ENCODE measurements at places on chromosomes 7 and 10.
A peak's percentile ranks its signal among the peaks of the same experiment; 100 is the strongest.

GRCh38 chr10:70537398-70538194, 59.0 kb downstream of the PALD1 start:
- no peak for DNase-seq

DNA sequence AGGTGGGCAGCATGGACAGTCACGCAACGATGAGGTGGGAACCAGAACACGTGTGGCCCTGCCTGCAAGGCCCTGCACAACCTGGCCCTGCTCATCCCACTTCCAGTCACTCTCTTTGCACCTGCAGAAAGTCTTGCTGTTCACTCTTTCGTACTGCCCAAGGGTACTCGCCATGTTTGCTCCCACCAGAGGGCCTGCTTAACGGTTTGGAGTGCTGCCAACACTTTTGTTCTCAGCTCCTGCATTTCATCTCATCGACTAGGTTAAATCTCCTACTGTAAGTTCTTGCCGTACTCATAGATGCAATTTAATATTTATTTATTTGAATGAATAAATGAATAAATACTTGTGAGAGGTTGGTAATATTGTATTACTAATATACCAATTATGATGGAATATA, 315.3 kb downstream of the SDK1 start:
- DNase-seq = no peak

- no peak for DNase-seq
Measured at GRCh38 chr10:6399231-6399741, 180.8 kb downstream of the PRKCQ start.

DNA sequence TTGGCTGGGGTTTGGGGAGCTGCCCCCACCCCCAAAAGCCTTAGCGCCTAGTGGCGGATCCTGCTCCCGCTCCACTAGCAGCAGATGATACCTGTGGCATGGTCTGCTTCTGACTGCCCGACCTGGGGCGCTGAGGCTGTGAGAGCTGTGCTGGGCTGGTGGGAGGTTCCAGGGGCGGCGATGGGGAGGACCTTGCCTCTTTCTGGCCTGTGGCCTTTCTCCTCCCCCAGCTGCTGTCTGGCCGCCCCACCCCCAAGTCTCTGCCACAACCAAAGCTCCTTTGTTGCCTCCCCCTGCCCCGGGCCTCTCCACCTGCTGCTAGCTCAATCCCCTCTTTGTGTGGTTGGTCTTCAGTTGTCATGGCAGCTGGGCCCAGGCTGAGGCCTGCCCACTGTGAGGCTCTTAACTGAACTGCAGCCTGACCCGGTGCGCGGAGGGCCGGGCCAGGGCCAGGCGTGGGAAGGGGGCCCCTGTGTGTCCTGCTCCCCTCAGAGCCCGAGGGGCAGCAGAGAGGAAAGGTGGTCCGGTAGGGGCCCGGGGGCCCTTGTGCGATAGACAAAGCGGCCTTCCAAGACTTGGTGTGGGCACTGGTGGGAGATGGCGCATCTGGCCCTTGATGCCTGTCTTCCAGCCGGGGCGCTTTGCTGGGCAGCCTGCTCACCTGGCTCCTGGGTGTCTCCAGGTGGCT, 4.7 kb downstream of the ZNF775 start:
- DNase-seq = no peak

GRCh38 chr10:7361316-7361715, 49.5 kb downstream of the SFMBT2 start:
- DNase-seq = no peak

DNA sequence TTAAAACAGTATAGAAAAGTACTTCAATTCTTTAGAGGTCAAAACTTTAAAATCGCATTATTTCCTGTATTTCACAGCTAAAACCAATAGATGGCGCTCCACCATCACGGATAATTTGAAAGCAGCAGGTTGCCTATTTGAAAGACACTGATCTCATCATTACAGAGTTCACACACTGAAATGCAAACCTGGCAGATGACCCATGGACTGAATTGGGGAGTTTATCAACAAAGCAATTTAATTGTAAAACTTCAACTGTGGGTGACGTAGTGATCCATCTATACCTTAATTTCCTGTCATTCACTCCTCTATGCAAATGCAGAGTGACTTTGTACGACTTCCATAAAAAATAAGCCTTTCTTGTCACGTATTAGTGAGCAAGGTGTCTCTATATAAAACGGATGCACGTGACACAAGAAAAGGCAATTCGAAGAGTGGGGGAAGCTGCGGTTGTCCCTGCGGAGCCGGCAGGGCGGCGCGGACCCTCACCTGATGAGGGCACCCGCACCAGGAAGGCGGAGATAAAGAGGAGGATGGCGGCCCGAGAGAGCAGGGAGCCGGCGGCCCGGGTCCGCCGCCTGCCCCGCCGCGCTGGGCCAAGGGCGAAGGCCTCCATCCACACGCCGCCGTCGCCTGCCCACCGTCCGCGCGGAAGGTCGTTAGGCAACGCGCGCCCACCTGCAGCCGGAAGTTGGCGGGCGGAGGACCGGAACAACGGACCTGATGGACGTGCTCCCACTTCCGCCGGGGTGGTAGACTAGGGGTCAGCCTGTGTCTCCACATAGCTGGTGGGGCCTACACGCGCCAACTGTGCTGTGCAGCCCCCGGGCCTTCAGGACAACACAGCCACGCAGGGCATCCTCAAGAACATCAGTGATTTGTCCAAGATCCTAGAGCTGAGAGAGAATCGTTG, at the start of gene ZPBP:
Gene ZPBP, minus strand, starts transcription at position 668 of the 913 bp plus-strand sequence. Its CDS starts 52 bp downstream, at position 616.
- peak; percentile 40 for DNase-seq

GRCh38 chr10:48976196-48976595, 36.6 kb upstream of the LRRC18 start:
- DNase-seq = no peak

- no peak for DNase-seq
Measured at GRCh38 chr10:126240483-126240882, 147.8 kb downstream of the ADAM12 start.

- DNase-seq = no peak
Measured at GRCh38 chr10:111161109-111161874, 84.5 kb downstream of the ADRA2A start.

GRCh38 chr7:137354396-137354795, 10.9 kb upstream of the PTN start:
- DNase-seq = no peak

DNA sequence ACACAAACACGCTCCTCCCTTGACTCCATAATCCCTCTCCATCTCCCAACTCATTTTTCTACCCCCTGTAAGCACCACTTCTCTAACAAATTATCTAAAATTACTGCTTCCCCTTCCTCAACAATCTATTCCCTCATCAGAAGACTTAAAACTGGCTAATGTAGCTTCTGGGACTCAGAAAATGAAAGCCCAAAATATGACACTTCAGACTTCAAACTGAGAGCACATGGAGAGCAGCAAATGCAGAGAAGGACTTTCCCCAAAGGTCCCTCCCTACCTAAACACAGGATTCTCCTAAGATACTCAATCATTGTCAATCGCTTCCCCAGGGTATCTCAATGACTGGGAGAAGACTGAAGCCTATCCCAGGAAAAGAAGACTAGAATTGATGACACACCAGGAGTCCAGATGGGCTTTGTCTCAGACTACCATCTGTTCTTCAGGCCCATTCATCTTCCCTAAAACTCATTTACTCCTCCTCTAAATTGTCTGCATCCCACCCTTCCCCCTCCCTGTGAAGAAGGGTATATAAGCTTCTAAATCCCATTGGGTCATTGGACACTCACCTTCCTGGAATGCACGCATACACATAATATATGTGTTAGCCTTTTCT, 39.2 kb downstream of the ST8SIA6 start:
- DNase-seq = no peak

DNA sequence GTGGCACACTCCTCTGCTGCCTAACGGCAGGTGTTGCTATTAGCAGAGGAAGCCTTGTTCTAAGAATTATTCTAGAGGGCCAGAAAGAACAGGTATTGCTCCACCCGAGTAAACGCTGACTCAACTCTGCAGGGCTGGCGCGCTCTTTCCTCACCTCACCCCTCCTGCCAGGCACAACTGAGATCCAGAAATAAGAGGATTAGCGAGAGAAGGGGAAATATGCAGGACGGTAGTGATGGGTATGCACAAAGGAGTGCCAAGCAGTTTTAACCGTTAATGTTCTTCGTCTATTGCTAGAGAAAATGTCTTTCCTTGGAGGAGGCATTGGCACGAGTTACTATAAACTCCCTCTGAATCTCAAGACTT, 369 bp upstream of the SCIN start:
- DNase-seq = no peak

DNA sequence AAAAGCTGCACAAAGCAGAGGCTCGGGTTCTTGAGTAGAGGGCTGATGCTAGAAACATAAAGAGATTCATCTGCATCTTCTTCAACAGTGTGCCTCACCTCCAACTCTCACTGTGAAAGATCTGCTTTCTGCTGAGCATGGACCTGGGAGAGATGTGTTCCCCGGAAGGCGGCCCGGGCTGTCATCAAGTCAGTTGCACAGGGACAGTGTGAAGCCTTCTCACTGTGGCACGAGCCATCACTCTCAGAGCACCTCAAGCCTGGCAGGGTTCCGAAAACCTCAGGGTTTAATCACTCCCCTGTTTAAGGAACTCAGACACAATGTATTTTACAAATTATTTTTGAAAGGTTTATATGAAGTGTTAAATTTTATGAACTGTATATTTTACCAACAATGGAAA, 98.7 kb downstream of the RBM20 start:
- DNase-seq = no peak

- DNase-seq = peak; percentile 89
Measured at GRCh38 chr7:46603780-46604179, 682.7 kb upstream of the IGFBP3 start.

DNA sequence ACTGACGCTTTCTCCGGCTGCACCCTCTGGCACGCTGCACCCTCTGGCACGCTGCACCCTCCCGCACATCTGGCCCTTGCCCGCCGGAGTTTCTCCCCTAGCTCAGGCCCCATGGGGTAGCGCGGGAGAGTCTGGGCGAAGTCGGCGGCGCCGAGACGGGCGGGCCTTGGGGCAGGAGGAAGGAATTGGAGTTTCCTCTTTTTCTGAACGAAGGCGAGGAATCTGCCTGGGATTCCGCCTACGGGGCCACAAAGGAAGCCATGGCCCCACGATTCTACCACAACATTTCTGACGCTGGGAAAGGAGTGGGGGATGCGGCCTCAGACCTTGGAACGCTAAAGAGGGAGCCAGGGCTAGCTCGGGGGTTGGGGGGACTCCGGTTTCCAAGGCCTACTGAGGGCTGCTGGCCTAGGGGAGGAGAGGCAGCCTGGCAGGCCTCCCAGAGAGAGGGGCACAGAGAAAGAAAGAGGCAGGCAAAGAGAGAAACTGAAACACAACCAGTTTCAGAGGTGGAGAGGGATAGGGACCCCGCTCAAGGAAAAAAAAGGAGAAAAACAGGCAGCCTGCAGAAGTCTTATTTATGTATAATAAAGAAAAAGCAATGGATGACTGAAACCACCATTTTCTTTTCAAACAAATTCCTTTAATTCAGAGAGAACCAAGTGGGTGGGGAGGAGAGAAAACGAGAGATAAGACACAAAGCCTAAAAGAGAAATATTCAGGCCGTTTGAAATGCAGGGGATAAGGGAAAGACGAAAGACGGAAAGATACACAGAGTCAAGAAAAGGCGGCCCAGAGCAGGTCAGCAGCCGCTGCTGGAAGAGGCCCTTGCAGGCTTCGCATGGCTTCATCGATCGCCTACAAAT, 4.3 kb downstream of the TLX1 start:
- DNase-seq = no peak
